Hindlimb muscle (tissue), 1 donor: ENCODE measurements at places on chromosomes 1 and 21. TPM values are rescaled to one million over a fixed set of nuclear protein-coding genes. Genes with fewer than 3 reads are reported as not detected.

- no peak for DNase-seq
Measured at GRCh38 chr1:209383907-209384709, 199.4 kb upstream of the CAMK1G start.

DNA sequence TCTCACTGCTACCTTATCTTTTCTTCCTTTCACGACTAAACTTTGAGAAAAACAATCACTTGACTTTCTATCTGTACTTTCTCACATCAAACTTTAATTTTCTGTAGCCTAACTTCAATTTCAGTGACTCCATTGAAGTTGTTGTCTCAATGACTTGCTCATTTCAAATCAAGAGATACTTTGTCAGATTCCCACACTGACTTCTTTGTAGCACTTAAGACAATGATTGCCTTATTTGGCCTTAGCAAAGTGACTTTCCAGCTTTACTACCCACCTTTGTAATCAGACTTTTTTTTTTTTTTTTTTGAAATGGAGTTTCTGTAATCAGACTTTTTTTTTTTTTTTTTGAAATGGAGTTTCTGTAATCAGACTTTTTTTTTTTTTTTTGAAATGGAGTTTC is 37.0 kb downstream of the AGO4 start:
- DNase-seq: no peak

DNA sequence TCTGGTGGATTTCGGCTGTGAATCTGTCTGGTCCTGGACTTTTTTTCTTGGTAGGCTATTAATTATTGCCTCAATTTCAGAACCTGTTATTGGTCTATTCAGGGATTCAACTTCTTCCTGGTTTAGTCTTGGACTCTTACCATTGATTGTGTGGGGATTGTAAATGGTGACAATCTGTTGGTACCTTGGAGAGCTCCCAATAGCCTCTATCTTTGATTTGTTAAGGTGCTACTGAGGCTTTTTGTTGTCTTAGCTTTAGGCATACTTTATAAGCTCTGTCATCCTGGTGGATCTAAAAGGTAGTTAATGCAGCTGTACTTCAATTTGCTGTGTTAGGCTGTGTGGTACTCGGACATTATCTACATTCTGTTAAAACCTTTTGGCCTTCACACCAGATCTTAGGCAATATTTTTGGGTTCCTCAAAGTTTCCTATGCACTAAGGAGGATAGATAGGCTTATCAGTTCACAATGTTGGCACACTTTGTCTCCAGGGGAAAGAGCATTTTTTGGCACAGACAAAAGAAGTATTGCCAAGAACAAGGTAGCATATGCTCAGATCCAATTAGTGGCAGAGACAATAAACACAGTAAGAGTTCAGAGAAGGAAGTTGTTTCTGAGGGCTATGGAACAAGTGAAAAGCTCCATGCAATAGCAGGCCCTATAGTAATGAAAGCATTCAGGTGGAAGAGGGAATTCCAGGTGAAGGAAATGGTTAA is 230.4 kb downstream of the PDE4B start:
- no peak for DNase-seq

DNA sequence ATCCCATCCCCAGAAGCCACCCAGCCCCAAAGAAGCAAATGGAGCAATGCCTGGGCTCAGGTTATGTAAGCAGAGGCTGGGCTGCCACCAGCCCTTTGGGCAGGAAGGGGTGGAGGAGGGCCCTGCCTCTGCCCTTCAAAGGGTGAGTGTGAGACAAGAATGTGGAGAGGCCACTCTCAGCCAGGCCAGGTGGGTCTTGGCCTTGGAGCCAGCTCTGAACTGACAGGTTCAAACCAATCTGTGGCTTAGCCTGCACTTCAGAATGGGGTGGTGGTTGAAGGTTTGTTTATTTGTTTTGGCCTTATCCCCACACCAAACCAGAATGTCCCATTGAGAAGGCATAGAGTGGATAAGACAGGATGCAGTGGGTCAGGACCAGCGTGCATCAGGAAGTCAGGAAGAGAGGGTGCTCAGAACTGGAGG is 29.8 kb downstream of the C1orf116 start:
- no peak for DNase-seq

DNA sequence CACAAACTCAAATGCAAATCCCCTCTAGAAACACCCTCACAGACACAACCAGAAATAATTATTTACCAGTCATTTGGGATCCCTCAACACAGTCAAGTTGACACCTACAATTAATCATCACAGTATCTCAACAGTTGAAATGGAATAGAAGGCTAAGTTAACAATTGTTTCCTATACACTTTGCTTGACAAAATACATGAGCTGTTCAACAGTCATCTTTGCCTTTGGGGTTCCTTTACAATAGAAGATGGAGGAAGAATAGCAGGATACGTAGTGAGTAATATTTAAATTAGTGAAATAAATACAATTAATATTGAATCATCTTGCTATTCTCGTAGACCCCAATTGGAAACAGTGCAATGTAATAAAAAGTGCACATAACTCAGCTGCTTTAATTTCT is 487.3 kb upstream of the ADAMTS5 start:
- DNase-seq: no peak

- no peak for DNase-seq
Measured at GRCh38 chr1:247825362-247825761, 1.4 kb upstream of the OR14A16 start.

DNA sequence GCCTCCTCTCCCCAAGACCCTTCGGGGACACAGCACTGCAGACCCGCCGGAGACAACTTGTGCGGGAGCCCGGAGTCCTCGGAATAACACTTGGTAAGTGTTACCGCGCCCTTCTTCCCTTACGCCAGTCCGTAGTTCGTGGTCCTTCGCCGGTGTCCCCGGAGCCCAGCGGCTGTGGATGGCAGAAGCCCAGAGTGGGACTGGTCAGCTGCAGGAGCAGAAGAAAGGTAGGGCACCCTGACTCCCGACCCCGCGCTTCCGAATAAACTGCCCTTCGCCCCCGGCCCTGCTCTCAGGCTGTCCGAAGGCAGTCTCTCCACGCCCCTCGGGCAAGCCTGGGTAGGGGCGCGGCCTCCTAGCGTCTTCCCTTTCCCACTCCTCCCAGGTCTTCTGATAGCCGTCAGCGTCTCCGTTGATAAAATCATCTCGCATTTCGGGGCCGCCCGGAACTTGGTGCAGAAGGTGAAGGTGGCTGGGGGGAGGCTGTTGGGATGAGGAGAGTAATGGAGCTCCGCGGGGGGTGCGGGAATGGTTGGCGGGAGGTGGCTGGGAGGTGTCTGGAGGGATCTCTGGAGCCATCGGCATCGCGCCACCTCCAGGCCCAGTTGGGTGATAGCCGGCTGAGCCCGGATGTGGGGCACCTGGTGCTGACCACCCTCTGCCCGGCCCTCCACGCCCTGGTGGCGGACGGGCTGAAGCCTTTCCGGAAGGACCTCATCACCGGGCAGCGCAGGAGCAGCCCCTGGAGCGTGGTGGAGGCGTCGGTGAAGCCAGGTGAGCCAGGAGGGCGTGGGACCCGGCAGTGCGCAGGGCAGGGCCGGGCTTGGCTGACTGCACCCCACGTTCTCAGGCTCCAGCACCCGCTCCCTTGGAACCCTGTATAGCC is 4.3 kb downstream of the RUSC1 start:
- peak; percentile 37 for DNase-seq

GRCh38 chr21:40680311-40680710 is 166.6 kb downstream of the DSCAM start:
- no peak for DNase-seq

- DNase-seq: peak; percentile 5
Measured at GRCh38 chr1:50873458-50874187, 86.4 kb downstream of the FAF1 start.

- DNase-seq: peak; percentile 19
Measured at GRCh38 chr1:227234998-227235405, 83.3 kb downstream of the CDC42BPA start.

GRCh38 chr1:71621785-71622184 is 541.0 kb upstream of the ZRANB2 start:
- DNase-seq: no peak

DNA sequence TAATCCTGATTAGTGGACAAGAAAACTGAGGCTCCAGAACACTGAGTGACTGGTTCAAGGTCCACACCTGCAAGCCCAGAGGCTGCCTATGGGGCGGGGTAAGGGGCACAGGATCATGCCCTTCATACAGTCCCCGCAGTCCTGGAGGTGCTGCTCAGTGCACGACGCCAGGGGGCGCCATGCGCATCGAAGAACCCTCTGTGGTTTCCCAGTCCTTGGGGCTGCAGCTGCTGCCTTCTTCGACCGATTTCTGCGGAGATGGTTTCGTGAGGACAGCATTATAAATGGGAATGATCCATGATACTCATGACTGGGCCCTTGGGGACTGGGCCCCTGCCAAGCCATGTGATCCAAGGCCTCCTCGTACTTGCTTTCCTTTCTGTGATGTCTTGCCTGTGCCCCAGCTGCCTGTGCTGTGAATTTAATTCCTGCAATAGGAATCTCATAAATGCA is 37.1 kb upstream of the ARHGEF10L start:
- peak; percentile 83 for DNase-seq

DNA sequence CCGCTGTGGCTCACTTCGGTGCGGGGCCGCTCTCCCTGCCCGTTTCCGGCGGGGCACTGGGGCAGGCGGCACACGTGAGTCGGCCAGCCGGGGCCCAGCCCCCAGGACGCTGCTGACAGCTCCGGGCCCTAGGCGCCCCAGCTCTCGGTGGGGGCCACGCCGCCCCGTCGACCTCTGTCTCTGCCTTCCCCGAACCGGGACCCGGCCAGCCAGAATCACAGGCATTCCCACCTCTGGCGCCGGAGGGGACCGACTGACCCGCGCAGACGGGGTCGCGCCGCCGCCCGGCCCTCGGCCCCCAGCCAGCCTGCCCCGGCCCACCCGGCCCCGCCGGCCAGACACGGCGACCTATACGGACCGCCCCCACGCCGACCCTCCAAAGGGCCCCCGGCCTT is 755 bp downstream of the SCMH1 start:
- peak; percentile 40 for DNase-seq

GRCh38 chr1:53174971-53175913 is 21.4 kb upstream of the CPT2 start:
- DNase-seq: no peak

DNA sequence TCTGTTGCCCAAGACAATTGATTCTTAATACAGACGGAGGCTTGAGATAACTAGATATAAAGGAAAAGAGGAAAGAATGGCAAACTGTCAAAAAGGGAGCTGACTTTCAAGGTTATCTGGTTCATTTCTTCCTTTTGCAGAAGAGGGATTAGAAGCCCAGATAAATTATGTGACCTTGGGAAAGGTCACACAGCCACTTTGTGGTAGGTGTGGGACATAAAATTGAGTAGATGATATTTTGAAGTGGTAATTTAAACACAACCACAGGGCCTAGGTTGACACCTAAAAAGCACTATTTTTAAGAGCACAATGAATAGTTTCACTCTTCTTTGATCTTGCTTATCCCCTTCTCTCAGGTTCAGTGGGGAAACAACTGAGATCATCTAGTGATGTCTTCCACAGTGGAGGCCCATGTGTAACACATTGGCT is 16.9 kb upstream of the KIAA0040 start:
- no peak for DNase-seq

DNA sequence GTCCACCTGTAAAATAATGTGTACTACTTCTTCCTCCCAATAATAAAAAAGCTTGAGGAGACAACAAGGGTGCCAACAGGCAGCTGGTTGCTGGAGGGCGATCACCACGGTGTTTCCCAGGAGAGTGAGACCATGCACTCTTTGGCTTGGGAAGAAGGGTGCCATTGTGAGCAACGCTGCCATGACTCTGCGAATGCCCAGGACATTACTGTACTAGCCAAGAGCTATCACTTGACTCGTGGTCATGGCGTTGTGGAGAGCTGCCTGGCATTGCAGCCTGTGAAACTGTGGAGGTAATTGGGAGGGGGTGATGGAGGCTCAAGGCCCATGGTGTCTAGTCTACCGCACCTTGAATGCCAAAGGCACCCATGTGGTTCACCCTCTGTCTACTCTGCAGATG is 14.6 kb upstream of the PRMT2 start:
- no peak for DNase-seq

DNA sequence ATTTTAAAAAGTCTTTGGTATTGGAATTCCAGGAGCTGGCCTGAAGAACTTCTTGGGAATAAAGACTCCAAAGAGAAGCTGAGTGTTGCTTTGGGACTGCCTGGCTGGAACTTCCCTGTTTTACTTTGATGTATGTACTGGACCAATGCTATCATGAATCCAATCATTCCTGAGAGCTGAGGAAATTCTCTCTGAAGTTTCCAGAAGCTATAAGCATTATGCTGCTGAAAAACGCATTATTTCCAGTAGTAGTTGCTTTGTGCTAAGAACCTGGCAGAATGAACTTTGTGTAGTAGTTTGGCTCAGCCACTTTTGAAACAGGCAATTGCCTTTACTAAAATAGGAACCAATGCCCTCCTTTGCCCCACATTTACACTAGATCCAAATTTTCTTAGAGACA is 260.7 kb downstream of the HLX start:
- DNase-seq: peak; percentile 34

- no peak for DNase-seq
Measured at GRCh38 chr1:226659641-226660040, 79.4 kb downstream of the ITPKB start.

- peak; percentile 38 for DNase-seq
Measured at GRCh38 chr1:61732726-61733125, 7.8 kb upstream of the TM2D1 start.

DNA sequence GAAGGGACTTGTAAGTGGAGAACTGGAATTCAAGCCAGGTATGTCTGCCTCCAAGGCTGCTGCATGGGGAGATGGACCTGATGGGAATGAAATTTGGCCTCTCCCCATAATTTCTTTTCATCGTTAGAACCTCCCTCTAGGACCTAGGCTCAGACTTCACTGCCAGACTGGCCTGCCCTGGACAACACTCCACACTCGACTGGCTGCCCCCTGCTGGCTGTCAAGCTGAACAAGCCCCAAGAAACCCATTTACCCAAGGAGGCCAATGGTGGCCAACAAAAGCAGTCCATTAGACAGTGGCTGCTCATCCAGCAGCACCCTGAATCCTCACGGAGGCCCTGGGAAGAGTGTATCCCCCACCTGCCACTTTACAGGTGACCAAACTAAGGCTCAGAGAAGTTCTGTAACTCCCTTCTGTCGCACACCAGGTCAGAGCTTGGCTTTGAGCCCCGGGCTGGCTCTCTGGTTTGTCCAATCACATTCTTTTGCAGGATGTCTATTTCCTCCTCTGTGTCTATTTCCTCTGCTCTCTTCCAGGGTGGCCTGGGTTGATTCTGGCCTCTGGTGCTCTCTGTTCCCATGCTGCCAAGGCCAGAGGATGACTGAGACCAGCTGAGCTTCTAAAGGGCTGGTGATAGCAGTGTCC is 3.8 kb downstream of the RNF186 start:
- DNase-seq: no peak

Gene FAM177B
- 0.41 TPM for polyA plus RNA-seq

Gene RHD
- polyA plus RNA-seq: 0.30 TPM

Gene GLIS1
- polyA plus RNA-seq: not detected

Gene SLC6A17
- polyA plus RNA-seq: 0.83 TPM

Gene PTGS2
- 0.66 TPM for polyA plus RNA-seq

Gene SLC1A7
- polyA plus RNA-seq: 0.41 TPM

Gene ELF3
- 0.15 TPM for polyA plus RNA-seq

Gene CELA2B
- polyA plus RNA-seq: 4.1 TPM

Gene FMO1
- polyA plus RNA-seq: 7.0 TPM

Gene FCAMR
- not detected for polyA plus RNA-seq

Gene SELP
- polyA plus RNA-seq: 0.76 TPM

Gene LMX1A
- polyA plus RNA-seq: 1.3 TPM

Gene MROH9
- polyA plus RNA-seq: 0.09 TPM
